ENCODE measurements at places on chromosomes 7 and 10.

GRCh38 chr7:44539669-44540506, 1.2 kb downstream of the NPC1L1 start:
- no peak for DNase-seq

DNA sequence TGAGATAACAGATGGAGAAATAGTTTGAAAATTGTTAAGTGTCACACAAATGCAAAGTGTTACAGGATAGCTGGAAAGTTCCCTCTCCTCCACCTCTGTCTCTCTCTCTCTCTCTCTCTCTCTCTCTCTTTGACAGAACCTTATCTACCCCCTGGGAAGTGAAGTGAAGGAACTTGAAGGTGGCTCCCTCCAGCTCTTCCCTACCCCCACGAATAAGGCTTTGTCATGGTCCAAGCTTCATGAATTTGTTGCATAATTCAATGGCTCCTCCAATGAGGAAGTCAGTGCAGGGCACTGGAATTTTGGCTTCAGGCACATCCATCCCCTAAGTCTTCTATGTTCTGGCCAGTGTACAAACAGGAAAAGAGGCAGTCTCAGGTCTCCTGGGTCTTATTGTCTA, 66.4 kb downstream of the CDHR3 start:
- DNase-seq: no peak

DNA sequence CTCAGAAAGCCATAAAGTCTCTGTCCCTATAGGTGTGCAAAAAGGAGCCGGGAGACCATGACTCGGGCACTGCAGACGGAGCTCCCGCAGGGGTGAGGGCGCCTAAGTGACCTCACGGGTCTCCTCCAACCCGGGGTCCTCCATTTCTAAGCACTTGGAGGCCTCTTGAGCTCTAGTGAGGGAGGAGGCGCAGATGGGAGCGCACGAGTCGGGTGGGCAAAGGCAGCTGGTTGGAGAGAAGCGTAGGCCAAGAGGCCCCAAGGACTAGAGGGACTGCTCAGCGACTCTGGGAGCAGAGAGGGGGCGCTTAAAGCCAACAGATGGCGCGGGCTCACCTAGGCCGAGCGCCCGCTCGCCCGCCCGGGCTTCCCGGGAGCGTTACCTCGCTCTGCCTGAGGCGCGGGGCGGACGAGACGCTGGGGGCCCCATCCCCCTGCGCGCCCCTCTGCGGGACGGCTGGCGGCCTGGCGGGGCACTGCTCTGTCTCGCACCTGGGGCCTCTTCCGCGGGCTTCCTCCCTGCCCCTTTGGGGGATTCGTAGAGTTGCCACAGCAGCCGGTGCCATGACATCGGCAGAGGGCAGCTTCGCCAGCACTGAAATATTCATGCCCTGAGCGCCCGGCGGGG, 523 bp upstream of the CDH23 start:
- DNase-seq: no peak

DNA sequence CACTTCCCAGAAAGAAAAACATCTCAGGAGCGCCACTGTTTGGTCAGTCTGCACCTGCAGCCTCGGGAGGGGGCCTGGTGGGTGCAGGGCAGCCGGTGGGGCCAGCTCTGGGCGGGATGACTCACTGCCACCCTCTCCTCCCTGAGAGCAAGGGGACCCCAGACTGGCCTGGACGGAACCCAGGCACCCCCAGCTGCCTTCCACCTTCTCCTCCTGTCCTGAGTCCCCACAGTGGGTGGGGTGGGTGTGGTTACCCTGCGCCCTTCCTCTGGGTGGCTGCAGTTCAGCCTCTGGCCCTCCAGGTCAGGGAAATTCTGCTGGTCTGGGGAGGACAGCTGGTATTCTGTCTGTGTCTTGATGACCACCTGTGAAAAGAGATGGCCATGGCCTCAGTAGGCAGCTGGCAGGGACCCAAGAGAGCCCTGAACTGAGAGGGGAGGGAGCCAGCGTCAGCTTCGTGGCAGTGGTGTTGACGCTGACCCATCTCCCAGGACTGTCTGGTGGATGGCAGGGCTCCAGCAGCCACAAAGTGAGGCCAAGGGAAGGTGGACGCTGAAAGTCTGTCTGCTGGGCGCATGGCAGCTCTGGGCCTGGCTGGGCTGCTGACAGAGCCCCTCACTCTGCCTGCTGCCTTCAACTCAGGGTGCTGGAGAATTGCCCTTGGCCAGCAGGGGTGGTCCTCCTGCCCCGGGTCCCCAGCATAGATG, 8.9 kb downstream of the CALY start:
- DNase-seq: no peak

- peak; percentile 56 for DNase-seq
These were observed 225.2 kb upstream of the PRSS58 start for GRCh38 chr7:142482891-142483658.

- no peak for DNase-seq
These were observed 30.1 kb downstream of the CXCL12 start for GRCh38 chr10:44354771-44355170.

DNA sequence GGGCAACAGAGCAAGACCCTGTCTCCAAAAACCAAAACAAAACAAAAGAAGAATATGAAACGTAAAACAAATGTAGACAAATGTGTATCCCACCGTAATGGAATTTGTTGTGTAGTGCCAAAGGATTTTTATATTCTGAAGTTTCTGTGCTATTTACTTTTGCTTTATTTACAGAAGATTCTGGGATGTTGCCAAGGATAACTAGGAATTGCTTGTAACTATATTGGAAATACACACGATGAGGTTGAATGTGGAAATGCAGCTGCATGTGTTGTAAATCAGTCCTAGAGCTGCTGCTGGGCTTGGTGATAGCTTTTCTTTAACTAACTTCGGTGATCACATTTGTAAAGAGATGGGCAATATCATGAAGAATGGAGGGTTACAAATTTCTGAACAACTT, 39.5 kb downstream of the GALNT17 start:
- DNase-seq: no peak

- no peak for DNase-seq
These were observed 1.9 kb upstream of the NEBL start for GRCh38 chr10:20898866-20899535.

Measured in RPMI8226 (cell line).